Nephron progenitor cell (in vitro differentiated cells): ENCODE measurements at places on chromosomes 13 and 19.

GRCh38 chr13:43397111-43397510, 373.7 kb downstream of the DNAJC15 start:
- no peaks in the 10 kb centered on the region for H3K36me3 ChIP-seq
- no peak for DNase-seq
- H3K4me3 ChIP-seq = no peak overlapping the region
- H3K27ac ChIP-seq = no peak overlapping the region

DNA sequence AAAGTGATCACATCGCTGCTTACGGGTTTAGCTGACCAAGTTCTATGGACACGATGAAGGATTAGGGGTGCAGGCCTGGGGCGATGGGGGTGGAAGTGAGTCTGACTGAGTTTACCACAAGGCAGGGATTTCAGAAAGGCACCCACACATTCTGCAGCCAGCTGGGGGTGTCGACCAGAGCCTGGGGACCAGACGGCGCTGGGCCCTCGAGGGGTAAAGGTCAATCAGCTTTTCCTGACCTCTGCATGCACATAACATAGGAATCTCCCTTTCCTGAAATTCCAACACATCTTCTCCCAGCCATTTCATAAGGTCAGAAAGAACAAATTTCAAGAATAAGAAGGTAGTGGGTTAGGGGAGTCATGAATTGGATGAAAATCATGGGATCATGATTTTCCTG, 92.0 kb downstream of the ZNF536 start:
- DNase-seq = no peak
- no peak overlapping the region for H3K27ac ChIP-seq
- H3K4me1 ChIP-seq = no peaks in the 10 kb centered on the region
- H3K4me3 ChIP-seq = no peak overlapping the region
- no peaks in the 10 kb centered on the region for H3K36me3 ChIP-seq
- peaks cover 9% of the 10 kb centered on the region for H3K27me3 ChIP-seq

- peaks cover 7% of the 10 kb centered on the region for H3K27me3 ChIP-seq
- H3K36me3 ChIP-seq = no peaks in the 10 kb centered on the region
Observed at GRCh38 chr19:38062959-38063761, 156.2 kb downstream of the SIPA1L3 start.

- H3K4me3 ChIP-seq = no peak overlapping the region
- no peak for DNase-seq
- no peaks in the 10 kb centered on the region for H3K36me3 ChIP-seq
Observed at GRCh38 chr13:103308667-103309066, 242.4 kb upstream of the SLC10A2 start.

GRCh38 chr19:17841810-17842662, 5.7 kb downstream of the JAK3 start:
- H3K27ac ChIP-seq = no peak overlapping the region
- peak overlapping the region; percentile 78 for H3K4me3 ChIP-seq
- peaks cover 12% of the 10 kb centered on the region for H3K4me1 ChIP-seq
- H3K36me3 ChIP-seq = no peaks in the 10 kb centered on the region
- peaks cover 76% of the 10 kb centered on the region for H3K27me3 ChIP-seq
- DNase-seq = peak; percentile 99

DNA sequence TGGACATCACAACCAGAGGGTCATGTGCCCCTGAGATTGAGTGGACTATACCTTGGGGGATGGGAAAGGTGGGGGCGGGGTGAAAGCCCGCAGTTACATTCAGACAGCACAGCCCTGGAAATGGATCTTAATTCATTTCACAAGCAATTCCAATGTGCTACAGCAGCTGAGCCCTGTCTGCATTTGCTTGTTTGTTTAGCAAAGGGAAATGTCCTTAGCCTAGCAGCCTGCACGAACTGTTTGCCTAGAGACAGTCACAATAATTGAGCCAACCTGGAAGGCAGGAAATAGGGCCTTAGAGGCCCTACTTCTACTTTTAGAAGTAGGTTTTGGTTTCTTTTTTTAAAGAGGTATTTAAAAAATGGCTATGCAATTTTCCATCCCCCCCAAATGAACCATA, 177.3 kb upstream of the KL start:
- H3K4me3 ChIP-seq = peak overlapping the region; percentile 15
- peaks cover 8% of the 10 kb centered on the region for H3K36me3 ChIP-seq
- H3K27ac ChIP-seq = peak overlapping the region; percentile 96
- H3K4me1 ChIP-seq = peaks cover 35% of the 10 kb centered on the region
- DNase-seq = no peak
- H3K27me3 ChIP-seq = no peaks in the 10 kb centered on the region

GRCh38 chr13:20311596-20311995, 79.5 kb upstream of the GJB6 start:
- H3K4me1 ChIP-seq = no peaks in the 10 kb centered on the region
- peaks cover 19% of the 10 kb centered on the region for H3K27me3 ChIP-seq
- H3K36me3 ChIP-seq = no peaks in the 10 kb centered on the region
- no peak for DNase-seq
- no peak overlapping the region for H3K4me3 ChIP-seq

DNA sequence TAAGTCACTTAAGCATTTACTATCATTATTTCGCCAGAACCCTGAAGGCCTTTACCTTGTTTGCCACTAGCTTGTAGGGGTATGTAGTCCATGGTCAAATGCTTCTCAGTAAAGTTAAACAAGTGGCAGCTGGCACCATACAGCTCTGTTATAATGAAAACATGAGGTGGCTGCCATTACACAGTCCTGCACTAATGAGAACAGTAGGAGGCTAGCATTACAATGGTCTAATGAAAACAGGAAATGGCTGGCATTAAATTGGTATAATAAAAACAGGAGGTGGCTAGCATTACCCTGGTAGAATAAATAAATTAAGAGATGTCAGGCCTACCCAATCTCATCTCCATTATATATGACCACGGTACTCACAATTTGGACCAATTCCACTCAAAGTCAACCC, 107.5 kb downstream of the PCDH17 start:
- H3K4me3 ChIP-seq = no peak overlapping the region
- DNase-seq = no peak
- H3K36me3 ChIP-seq = no peaks in the 10 kb centered on the region

- no peak for DNase-seq
- H3K36me3 ChIP-seq = peaks cover 60% of the 10 kb centered on the region
- H3K27ac ChIP-seq = no peak overlapping the region
- H3K4me3 ChIP-seq = no peak overlapping the region
- no peaks in the 10 kb centered on the region for H3K27me3 ChIP-seq
Observed at GRCh38 chr13:43085545-43085944, 62.2 kb downstream of the DNAJC15 start.

- no peak for DNase-seq
- no peak overlapping the region for H3K27ac ChIP-seq
- H3K27me3 ChIP-seq = peaks cover 7% of the 10 kb centered on the region
Observed at GRCh38 chr13:36530861-36531590, 98.7 kb downstream of the CCNA1 start.

DNA sequence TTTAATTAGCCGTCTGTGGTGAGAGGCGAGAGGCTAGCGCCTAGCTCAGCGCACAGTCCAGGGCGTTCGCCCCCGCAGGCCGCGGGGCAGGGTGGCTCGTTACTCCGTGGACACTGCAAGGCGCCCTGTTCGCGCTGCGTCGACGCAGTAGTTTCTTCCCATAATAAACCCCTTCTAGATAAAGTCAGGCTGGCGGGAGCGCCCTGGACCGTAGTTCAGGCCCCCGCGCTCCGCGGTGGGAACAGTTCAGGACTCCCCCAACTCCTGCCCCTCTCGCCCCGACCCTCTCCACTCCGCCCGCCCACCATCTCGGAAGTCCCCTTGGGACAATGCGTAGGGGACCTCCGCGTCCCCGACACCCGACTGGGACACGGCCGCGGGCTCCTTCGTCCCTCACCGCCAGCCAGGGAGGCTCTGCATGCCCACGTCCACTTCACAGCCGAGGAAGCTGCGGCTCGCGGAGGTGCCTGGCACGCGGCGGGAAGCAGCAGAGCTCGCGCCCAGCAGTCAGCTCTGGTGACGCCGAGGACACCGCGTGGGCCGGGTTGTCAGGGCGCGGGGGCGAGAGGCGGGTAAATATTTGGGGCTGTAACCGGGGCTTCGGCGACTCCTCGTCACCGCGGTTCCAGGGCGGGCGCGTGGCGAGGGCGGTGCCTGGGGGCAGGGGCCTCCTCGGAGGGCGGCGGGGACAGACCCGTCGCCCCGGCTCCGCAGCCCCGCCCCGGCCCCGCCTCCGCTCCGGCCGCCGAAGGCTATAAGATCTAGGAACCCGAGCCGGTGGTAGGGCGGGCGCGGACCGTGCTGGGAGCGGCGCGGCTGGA, at the start of gene RGCC:
TSS of gene RGCC (plus strand) at position 783 of the 821 bp plus-strand sequence. CDS start 158 bp downstream, outside the sequence.
- H3K36me3 ChIP-seq = no peaks in the 10 kb centered on the region
- peak; percentile 88 for DNase-seq
- H3K27ac ChIP-seq = no peak within 1 kb of the TSS
- H3K27me3 ChIP-seq = peaks cover 92% of the 10 kb centered on the region
- H3K4me1 ChIP-seq = no peaks in the 10 kb centered on the region
- peak within 1 kb of the TSS; percentile 74 for H3K4me3 ChIP-seq

GRCh38 chr13:111926501-111927180, 140.3 kb upstream of the SOX1 start:
- no peaks in the 10 kb centered on the region for H3K36me3 ChIP-seq
- H3K27ac ChIP-seq = no peak overlapping the region
- no peak overlapping the region for H3K4me3 ChIP-seq
- H3K4me1 ChIP-seq = peaks cover 10% of the 10 kb centered on the region

DNA sequence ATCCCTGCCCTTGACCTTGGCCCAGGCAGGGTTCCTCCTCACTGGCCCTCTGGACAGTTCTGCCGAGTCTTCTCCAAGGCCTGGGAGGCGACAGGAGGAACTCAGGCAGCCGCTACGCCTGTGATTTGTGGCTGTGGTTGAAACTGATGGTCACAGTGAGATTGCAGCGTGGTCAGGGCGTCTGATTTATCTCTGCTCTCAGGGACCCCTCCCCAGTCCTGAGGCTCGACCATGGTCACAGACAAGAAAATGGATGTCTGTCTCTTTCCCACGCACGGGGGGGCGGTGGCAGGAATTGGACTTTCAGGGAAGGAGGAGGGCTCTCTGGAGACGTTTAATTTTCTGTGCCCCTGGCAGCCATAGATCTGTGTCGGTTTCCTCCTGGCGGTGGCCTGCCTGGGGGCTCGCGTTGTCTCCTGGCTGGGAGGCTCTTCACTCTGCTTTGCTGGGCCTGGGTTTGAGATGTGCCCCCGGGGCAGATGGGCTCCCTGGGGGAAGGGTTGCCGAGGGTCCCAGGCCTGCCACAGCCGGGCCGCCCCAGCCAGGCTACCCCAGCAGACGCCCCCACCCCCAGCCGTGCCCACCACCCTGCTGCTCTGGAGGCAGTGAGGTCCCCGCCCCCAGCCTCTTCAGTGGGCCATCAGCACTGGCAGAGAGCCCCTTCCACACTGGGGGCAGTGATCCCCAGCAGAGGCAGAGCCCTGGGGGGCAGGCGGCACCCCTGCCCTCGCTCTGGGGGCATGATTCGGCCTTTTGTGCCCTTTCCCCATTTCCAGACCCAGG, 167.4 kb downstream of the KDM4B start:
- H3K4me3 ChIP-seq = no peak overlapping the region
- no peaks in the 10 kb centered on the region for H3K27me3 ChIP-seq
- H3K27ac ChIP-seq = no peak overlapping the region
- no peak for DNase-seq
- H3K36me3 ChIP-seq = peaks cover 21% of the 10 kb centered on the region
- peaks cover 29% of the 10 kb centered on the region for H3K4me1 ChIP-seq

DNA sequence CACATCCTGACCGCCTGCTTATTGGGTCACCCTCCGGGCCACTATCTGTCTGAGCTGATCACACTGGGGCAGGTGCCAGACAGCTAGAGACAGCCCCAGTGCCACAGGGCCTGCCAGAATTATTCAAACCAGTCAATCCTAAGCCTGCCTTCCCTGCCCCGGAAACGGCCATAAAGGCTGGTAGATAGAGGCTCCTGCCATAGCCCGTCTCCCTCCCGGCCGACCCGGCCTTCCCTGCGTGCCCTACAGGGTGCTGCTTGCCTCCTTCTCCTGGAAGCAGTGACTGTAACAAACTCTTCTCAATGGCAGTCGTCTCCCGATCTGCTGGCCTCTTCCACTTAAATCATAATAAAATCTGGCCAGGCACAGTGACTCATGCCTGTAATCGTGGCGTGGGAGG, 158.6 kb upstream of the SOX1 start:
- DNase-seq = no peak
- peaks cover 52% of the 10 kb centered on the region for H3K27me3 ChIP-seq
- H3K27ac ChIP-seq = no peak overlapping the region
- peaks cover 14% of the 10 kb centered on the region for H3K4me1 ChIP-seq
- no peaks in the 10 kb centered on the region for H3K36me3 ChIP-seq

DNA sequence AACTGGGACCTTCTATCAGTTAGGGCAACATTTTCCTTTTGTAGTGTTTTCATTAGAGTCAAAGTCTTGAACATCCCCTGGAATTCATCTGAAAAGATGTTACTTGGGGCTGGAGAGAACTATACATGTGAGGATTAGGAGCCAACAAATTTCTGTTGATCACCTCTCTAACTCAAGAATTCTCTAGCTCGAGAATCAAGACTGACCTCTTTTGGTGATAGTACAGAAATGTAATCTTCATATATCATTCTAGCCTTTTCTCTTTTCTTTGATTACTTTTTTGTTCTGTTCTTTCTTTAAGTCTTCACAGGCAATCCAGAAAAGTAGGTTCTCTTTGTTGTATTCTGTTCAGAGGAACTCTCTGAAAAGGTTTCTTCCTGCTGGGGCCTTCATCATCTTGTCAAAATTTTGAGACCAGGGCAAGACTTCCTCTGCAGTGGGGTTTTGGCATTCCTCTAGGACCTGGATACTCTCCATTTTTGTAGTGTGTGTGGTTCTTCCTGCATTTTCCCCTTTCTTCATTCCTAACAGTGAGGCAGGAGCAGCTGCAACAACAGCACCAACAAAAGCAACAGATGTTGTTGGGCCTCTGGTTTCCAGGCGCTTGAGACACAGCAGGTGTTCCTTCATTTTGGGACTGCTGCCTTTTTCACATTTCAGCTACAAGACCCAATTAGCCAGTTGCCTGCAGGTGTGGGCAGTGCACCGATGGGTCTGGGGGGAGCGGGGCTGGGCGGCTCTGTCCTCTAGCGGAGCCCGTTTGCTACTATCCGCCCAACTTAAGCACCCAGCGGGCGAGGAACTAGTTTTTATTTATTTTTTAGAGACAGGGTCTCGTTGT, 26.2 kb downstream of the ELF1 start:
- peaks cover 7% of the 10 kb centered on the region for H3K36me3 ChIP-seq
- peak overlapping the region; percentile 77 for H3K27ac ChIP-seq
- H3K4me3 ChIP-seq = no peak overlapping the region
- no peak for DNase-seq

GRCh38 chr13:21308906-21309305, 132.4 kb downstream of the MRPL57 start:
- H3K4me3 ChIP-seq = no peak overlapping the region
- H3K4me1 ChIP-seq = peaks cover 12% of the 10 kb centered on the region
- H3K36me3 ChIP-seq = peaks cover 5% of the 10 kb centered on the region
- no peak for DNase-seq
- H3K27me3 ChIP-seq = no peaks in the 10 kb centered on the region
- no peak overlapping the region for H3K27ac ChIP-seq
